ENCODE measurements at places on chromosomes 2 and 18. TPM values are rescaled to one million over a fixed set of nuclear protein-coding genes. Genes with fewer than 3 reads are reported as not detected.

The DHX57 gene
- 22.3 TPM for total RNA-seq

GRCh38 chr18:62497190-62497772 is 25.5 kb upstream of the ZCCHC2 start:
- no peak for DNase-seq

DNA sequence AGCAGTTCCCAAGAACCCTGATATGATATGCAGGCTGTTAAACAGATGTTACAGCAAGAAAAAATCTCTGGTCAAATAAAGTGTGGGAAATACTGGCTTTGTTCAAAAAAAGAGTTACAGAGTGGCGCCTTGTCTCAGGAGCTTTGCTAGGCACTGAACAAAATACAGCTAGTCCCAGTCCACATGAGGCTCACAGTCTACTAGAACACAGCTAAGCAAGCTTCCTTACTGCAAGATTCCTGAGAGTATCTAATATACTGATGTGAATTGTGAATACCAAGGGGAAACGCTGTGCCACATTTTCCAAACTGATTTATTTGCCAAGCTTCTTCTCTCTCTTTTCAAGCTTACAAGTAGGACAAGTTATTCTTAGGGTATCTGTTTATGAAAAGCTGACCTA is 188.8 kb upstream of the NABP1 start:
- DNase-seq: no peak

The ACMSD gene
- not detected for total RNA-seq

GRCh38 chr2:151947813-151948165 is 119.6 kb upstream of the ARL5A start:
- no peak for DNase-seq

The TMEM163 gene
- not detected for total RNA-seq

GRCh38 chr2:21501376-21502027 is 377.7 kb downstream of the TDRD15 start:
- no peak for DNase-seq

GRCh38 chr2:188306271-188306670 is 14.6 kb downstream of the GULP1 start:
- no peak for DNase-seq

The CHPF gene
- total RNA-seq: 145 TPM

The ASXL3 gene
- not detected for total RNA-seq

DNA sequence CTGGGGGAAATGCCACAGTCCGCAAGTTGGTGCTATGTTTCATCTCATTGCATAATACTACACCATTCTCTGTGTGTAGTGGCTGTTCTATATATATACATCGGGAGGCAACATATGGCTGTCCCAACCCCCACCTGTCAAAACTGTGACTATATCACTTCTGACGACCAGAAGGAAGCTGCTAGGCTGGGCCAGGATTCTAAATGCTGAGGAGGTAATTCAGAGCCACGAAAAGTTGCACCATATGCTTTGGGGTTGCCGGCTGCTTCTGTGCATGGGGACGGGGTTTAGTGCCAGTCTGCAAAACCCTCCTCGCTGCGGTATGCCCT is 117.3 kb downstream of the MSH2 start:
- DNase-seq: no peak

GRCh38 chr2:201574766-201575165 is 68.5 kb downstream of the TMEM237 start:
- no peak for DNase-seq

The GKN1 gene
- total RNA-seq: not detected

The FBXO15 gene
- 1.6 TPM for total RNA-seq

- no peak for DNase-seq
These were observed 1281.7 kb upstream of the CELF4 start for GRCh38 chr18:38847326-38847725.

DNA sequence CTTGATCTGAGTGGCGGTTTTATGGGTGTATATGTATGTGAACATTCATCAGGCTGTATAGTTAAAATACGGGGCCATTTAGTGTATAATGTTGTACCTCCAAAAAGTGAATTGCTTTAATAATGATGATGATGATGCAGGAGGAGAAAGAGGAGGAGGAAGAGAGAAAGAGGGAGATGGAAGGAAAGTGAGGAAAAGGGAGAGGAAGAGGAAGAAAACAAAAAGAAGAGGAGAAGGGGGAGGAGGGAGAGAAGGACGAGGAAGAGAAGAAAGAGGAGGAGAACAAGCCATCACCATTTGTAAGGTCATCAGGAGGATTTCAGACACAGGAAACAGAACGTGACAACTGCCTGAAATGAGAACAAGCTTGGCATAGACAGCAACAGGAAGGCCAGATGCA is 168.4 kb upstream of the NCKAP5 start:
- DNase-seq: no peak

GRCh38 chr2:43262951-43263350 is 36.5 kb upstream of the ZFP36L2 start:
- no peak for DNase-seq

DNA sequence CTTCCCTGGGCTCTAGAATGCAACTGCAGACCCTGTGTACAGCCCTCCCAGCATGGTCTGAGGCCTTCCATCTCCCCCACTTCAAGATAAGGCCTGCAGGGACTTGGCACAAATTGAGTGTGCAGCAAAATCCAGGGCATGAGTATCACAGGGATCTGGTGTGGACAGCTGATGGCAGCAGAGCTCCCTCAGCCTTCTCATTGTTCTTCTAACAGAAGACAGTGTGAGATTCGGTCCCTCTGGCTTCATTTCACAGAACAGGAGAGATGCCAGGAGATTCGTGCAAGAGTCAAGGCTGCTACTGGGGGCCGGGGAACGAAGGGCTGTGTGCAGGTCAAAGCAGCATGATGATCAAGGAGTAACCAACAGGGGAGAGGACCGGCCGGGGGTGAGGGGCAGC is 85.8 kb downstream of the UXS1 start:
- peak; percentile 25 for DNase-seq

The TXNDC2 gene
- 0.14 TPM for total RNA-seq

DNA sequence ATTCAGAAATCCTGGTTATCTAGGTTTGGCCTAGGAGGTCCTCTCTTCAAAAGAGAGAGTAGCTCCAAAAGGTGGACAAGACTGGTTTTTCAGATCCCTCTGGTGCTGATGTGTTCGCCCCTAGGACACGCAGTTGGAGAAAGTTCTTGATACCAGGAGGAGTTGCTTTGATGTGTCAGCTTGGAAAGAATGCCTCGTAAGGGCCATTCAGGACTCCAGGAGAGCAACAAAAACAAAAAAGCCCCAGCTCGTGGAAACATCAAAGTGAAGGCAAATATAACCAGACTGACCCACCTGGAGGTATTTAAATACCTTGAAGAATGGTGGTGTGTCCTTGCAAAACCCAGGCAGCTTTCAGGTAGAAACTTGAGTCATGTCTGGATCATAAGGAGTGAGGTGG is 12.5 kb upstream of the LBH start:
- no peak for DNase-seq

The RAB17 gene
- not detected for total RNA-seq

GRCh38 chr2:203889944-203890343 is 22.4 kb downstream of the CTLA4 start:
- DNase-seq: no peak
